ENCODE measurements at places on chromosomes 2 and 18.

- DNase-seq = no peak
Observed at GRCh38 chr18:25464227-25464626, 112.3 kb upstream of the ZNF521 start.

DNA sequence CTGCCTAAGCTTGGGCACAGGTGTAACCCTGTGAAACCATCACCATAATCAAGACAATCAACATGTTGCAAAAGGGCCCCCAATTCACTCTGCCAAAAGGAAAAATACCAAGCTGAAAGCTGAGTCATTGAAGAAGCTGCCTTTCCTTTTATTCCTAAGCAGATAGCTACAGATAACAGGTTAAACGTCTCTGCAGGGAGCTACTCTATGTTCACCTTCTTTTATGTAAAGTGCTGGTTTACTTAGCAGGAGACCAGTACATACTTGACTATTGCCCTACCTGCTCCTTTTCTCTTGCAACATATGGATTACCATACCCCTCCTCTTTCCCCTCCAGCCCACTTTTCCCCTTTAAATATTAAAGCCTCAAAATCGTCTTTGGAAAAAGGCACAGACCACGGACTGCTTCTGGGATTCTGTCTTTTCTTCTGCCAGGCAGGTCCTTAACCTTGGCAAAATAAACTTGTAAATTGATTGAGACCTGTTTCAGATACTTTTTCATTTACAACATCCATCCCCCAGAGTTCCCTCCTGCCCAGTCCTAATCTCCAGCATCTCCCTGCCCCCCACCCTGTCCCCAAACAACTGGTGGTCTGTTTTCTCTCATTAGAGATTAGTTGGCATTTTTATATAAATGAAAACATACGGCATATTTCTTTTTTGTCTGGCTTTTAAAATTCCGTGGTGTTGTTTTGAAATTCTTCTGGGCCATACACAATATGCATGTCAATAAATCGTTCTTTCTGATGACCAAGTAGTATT lies 37.8 kb upstream of the LDLRAD4 start:
- DNase-seq = no peak

GRCh38 chr2:53865962-53866361 lies 6.2 kb upstream of the GPR75 start:
- DNase-seq = no peak

GRCh38 chr2:190938771-190939335 lies 58.2 kb downstream of the GLS start:
- DNase-seq = no peak

DNA sequence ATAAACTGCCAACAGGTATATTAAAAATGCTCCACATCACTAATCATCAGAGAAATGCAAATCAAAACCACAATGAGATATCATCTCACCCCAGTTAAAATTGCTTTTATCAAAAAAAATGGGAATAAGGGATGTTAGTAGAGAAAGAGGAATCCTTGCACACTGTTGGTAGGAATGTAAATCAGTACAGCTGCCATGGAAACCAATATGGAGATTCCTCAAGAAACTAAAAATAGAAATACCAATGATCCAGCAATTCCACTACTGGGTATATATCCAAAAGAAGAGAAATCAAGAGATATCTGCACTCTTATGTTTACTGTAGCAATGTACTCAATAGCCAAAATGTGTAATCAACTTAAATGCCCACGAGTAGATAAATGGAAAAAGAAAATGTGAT lies 40.6 kb downstream of the ZRANB3 start:
- DNase-seq = no peak

- DNase-seq = no peak
Observed at GRCh38 chr2:905091-905832, 45.4 kb upstream of the SNTG2 start.

- DNase-seq = no peak
Observed at GRCh38 chr18:13369353-13369752, 150.8 kb downstream of the LDLRAD4 start.

DNA sequence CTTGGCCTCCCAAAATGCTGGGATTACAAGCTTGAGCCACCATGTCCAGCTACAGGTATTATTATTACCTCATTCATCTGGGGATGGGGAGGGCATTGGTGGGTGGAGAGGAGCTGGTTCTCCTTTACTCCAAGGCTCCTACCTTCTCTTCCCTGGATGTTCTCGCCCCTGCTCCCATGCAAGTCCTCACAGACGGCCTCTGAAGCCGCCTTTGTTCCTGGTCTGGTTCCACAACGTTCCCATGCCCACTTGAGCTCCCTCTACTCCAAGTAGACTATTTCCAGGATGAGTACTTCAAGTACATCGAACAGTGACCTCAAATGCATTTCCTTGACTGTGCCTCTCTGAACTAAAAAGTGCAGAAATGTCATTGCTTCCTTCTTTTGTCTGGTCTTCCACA lies 3.2 kb upstream of the SLC20A1 start:
- DNase-seq = no peak

GRCh38 chr18:27419646-27420045 lies 234.5 kb upstream of the CHST9 start:
- no peak for DNase-seq

GRCh38 chr2:156147594-156148330 lies 184.8 kb downstream of the NR4A2 start:
- DNase-seq = no peak

DNA sequence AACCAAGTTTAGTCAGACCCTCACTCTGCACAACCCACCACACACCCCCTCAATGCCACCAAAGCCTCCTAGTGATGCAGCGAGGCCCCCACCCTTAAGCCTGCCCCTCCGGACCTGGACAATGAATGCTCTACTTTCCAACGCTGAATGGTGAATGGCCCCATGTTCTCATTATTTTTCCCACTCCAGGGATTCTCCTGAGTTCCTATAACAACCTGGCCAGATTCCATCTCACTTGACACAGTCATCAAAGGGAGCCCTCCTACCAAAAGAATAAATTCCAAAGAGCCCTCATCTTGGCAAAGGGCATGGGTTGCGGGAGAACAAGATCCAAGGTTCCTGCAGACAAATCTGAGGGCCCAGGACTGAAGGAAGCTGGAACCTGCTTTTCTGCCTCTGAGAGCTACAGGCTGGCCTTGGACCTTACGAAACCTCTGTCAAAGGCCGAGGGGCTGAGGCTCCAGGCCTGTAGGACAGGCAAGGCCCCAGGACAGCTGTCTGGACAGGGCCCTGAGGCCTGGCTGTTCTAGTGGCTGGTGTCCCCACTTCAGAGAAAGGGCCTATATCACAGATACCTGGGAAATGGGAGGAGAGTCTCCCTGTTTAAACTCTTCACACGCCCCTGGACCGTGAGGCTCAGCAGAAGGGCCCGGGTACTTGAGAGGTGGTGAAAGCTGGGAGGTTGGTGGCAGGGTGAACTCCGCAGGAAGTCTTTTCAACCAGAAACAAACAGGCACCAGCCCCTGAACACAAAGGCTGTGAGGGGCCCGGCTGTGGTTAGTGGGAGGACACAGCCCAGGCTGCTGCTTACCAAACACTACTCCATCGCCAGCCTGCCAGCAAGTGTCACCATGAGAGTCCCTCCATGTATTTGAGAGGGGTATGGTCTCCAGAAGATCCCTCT lies 27.3 kb downstream of the SFXN5 start:
- DNase-seq = no peak

DNA sequence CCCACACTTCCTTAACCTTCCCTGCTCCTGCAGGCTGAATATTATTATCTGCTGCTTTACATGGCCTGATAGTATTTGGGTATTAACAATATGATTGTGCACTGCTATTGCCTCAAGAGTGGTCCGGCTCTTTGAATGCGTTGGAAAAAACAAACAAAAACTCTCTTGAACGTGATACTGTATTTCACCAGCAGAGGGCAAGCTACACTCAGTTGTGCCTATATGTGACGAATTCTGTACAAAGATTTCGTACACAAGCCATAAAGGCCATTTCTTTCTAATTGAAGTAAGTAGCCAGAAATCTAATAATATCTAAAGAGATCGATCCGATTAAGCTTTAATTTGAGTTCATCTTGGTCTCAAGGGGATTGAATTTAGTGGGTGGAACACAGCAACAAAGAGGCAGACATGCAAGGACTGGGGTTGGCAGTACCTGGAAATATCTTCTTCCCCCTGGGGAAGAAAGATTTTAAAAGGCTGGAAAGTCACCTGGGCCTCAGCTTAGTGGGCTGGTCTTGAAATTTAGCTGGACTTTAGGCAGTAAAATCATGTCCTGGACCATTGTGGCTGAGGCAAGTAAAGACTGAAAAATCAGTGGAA lies 49.3 kb upstream of the RAB6D start:
- DNase-seq = peak; percentile 85

GRCh38 chr2:763766-764525 lies 86.7 kb upstream of the TMEM18 start:
- DNase-seq = no peak

GRCh38 chr2:58918141-58918540 lies 677.0 kb upstream of the FANCL start:
- no peak for DNase-seq

DNA sequence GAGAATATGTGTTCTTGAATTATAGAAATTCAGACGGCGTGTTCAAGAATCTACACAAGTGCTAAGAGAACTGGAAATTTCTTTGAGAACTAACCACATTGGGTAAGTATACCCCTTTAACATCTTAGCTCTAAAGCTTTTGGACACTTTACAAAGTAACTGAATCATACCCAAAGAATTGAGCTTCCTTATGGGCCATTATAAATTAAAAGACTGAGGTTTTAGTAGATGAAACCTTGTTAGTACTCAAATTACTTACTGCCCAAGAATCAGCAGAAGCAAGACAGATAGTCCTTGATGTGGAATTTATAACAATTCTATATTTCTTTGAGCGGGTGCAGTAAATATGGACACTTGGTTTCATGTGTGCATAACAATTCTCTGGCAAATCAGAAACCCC lies 168.3 kb downstream of the PRPF40A start:
- no peak for DNase-seq

- no peak for DNase-seq
Observed at GRCh38 chr18:60585670-60586069, 213.1 kb upstream of the MC4R start.

DNA sequence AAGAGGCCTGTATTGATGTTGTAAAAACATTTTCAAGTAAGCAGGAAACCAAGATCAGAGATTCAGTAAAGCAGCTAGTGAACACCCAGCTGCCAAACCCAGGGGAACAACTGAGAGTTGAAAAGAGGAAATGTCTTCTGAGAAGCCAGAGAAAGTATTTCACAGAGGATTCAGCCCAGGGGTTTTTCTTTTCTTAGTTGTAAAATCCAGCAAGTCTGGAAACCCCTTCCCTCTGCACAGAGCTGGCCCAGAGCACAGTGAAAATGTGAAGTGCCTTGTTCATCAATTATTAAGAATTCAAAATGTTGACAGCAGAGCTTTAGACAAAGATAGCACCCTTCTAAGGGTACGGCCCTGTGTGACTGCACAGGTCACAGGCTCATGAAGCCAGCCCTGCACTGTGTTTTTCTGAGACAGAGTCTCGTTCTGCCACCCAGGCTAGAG lies 28.4 kb downstream of the AFF3 start:
- DNase-seq = no peak

Data from dermis blood vessel endothelial cell (primary cell).